ENCODE measurements at places on chromosomes 12 and 14. TPM values are rescaled to one million over a fixed set of nuclear protein-coding genes. Genes with fewer than 3 reads are reported as not detected.

GRCh38 chr12:138171-138897 is 71.8 kb downstream of the IQSEC3 start:
- no peak for DNase-seq

DNA sequence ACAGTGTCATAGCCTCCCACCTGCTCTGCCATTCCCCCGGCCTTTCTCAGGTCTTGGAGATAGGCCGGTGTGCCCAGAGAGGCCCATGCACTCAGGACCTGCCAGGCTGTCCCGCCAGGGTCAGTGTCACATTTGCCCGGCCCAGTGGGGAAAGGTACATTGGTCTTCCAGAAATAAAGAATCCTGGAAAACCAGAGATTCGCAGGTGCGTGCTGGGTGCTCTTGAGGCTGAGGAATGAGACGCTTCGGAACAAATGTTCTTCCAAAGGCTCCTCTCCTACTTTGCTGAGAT is 205.8 kb upstream of the RTL1 start:
- no peak for DNase-seq

DNA sequence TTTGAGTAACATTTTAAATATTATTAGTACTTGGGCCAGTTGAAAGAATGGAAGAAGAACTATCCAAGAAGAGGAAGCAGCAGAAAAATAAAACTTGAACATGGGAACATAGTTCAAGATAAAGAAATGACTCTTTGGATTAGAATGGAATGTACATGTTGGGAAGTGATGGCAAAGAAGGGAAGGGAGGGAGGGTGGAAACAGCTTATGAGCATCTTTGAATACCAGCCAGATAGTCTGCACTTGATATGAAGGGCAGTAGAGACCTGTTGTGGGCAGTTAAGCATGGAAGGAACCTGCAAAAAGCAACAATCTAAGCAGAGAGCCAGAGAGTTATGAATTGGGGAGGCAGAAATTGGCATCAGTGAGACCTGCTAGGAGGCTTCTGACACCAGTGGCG is 10.0 kb upstream of the IL22 start:
- peak; percentile 80 for DNase-seq

- peak; percentile 44 for DNase-seq
Measured at GRCh38 chr12:56104815-56105608, 653 bp downstream of the PA2G4 start.

DNA sequence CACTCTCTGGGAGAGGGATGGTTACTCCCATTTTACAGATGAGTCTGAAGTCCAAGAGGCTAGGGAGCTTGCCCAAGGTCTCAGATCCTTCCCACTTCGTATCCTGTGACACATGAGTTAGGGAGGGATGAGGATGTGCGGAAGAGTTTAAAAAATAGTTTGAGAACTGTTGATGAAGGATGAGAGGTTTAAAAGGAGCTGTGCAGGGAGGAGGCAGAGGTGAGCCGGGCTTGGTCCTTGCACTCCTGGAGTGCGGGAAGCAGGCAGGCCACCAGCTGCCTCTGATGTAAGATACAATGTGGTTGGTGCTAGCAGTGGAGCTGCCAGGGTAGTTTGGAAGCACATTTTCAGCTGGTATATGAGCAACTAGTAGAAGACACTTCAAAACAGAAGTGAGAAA is 46.5 kb downstream of the TSPAN9 start:
- DNase-seq, result no peak

Gene POLR3B
- 10.7 TPM for total RNA-seq

Gene SPIC
- not detected for total RNA-seq

DNA sequence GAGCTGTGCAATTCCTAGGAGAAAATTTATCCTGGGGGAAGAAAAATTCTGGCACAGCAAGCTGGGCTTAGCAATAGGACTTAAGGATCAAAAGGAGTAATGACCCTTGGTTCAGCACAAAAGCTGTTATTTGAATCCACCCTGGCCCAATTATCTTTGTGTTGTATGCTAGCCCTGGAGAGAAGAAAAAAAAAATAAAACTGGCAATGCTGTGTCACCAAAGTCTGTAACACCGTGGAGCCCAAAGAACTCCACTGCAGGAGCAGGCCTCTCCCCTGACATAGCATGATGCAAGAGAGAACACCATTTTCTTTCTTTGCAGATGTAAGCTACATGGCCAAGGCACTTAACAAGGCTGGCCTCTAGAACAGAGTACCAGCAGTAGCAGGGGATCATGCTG is 63.0 kb upstream of the ARHGAP5 start:
- DNase-seq, result no peak

Data from cardiac muscle cell (in vitro differentiated cells and primary cell).